Retina (tissue), 1 donor: ENCODE measurements at places on chromosomes 3 and 15.

DNA sequence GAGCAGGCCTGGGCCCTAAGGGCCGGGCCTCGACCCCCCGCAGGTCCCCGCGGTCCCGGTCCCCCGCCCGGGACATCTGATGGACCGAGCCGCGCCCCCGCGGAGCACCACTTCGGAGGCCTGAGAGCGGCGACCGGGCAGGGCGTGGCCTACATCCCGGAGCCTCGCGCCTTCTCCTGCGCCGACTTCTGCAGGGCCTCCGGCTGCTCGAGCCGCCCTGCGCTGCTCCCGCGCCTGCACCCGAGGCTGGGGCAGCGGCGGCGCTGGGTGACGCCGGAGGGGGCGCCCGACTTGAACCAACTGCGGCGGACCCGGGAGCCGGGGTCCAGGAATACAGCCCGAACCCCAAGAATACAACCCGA, 14.9 kb upstream of the GP9 start:
- no peak for DNase-seq

DNA sequence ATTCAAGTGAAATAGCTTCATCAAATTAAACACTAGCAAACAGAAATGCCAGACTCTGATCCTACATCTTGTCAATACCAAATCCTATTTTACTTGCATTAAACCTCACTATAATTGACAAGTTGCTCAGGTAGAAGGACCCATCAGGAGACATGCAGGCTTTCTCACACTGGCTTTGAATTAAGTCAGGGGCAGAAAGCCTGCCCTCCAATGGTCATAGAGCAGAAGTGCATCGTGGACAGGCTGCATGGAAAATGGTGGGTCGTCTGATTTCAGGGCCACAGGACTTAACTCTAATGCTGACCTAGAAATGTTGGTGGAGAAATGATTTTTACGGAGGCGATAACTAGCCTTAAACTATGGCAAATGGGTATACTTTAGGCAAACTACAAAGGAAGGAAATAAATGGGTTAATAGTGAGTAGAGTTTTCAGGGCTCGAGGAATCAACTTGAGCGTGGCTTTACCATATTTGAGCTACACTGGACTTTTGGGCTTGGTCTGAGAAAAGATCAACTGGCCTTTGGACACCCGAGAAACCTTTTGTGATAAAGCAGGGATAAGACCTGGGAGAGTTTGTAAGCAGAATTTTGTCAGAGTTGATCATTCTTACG, 283.9 kb downstream of the GRM7 start:
- DNase-seq, result no peak

DNA sequence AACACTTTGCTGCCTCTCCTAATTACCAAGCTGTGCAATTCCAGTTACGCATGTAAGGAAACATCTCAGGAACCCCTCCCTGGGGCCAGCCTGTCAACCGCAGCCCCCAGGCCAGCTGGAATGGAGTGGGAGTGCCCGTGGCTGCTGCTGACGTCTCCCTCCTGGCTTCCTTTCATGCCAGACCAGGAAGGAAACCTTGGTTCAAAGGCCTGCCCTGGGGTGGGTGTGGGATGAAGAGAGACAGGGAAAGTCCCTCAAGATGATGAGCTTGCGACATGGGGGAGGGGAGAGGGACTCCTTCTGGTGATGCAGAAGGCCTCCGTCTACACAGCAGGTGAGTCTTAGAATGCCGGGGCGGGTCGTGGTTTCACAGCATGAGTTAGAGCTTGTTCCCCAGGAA, 11.4 kb upstream of the CYP11A1 start:
- DNase-seq, result no peak

DNA sequence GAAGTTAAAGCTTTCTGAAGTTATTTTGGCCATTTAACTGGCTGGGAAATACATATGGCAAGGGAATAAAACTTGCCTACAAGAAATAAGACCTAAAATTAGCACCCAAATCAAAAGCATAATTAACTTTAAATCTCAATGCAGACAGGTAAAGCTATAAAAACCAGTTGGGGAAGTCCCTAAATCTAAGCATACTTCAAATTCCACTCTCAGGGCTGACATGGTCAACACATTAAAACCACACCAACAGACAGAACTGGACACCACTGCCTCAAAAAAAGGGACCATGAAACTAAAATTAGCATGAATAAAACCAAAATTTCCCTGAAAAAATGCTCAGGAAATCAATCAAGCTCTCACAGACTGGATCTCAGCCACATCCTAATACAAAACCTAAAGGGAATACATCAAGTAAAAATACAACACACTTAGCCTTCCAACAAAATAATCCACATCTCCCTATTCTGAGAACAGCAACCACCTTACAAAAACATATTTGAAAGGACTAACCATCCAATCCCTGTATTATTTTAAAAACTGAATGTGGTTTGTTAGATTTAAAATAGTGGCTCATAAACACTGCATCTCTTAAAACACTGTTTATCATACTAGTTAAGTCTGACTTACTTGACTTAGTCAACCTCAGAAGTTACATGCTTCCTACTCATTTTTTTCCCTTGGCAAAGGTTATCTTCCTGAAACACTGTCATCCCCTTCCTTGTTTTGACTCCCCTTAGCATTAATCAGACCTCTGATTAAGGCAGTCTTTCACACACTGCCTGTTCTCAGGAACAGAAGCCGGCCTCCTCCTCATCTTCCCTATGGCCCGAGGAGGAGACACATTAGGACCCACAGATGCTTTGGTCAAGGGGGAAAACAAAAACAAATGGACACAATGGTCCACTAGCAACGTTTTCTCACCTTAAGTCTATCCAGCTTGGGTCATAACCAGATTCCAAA, 8.3 kb downstream of the TRA2B start:
- no peak for DNase-seq

DNA sequence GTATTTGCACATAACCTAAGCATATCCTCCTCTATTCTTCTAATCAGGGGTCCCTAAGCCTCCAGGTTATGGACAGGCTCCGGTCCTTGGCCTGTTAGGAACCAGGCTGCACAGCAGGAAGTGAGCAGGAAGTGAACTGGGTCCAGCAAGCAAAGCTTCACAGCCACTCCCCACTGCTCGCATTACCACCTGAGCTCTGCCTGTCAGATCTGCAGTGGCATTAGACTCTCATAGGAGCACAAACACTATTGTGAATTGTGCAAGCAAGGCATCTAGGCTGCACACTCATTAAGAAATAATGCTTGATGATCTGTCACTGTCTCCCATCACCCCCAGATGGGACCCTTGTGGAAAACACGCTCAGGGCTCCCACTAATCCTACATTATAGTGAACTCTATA, 9.8 kb downstream of the MSL2 start:
- DNase-seq, result no peak

DNA sequence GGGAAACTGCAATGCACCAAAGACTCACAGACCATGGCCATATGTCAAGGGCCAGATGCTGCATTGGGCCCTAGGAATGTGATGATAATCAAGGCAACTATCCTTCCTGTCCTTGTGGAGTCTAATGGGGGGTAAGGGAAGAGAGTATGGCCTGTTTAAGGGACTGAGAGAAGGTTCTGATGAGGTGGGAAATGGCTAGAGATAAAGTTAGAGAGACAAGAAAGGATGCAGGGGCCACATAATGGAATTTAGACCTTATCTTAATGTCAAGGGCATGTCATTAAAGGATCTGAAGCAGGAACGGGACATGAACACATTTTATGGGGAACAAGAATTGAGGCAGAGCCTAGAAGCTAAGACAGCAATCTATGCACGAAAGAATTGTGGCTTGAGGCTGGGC, 30.0 kb upstream of the ABHD17C start:
- no peak for DNase-seq

DNA sequence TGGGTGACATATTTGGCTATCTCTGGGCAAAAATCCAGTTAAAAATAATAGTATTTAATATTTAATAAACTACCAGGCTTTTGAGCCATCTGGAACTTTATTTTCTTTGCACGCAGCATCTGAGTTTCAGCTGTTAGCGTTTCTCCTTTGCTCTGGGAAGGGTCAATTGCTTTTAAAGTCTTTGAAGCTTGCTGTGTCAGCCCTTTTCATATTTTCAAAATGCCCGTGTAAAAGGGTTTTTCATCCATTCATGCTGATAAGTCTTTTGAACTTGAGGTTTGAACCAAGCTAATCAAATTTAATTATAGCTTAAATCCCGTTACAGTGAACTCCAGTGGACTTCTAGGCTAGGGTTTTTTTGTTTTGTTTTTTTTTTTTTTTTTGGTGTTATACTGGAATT, 79.1 kb downstream of the SLC25A26 start:
- DNase-seq, result no peak

GRCh38 chr3:52432691-52433141, 12.2 kb downstream of the SEMA3G start:
- no peak for DNase-seq

GRCh38 chr3:123449997-123450604, 1.2 kb upstream of the ADCY5 start:
- DNase-seq, result peak; percentile 77

DNA sequence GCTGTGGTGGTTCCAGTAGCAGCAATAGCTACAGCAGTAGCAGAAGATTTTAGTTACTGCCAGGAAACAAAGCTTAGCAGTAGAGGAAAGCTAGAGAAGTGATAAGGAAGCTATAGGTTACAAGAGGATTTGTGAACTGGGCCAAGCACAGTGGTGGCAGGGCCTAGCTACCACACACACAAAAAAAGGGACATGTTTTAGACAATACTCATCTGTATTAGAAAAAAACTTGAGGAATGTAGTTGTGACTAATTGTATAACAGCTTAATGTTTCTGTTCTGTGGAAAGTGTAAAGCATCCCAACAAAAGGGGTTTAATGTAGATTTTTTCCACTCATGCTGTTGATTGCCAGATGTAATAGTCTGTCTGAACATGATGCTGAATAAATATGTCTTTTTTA, 29.9 kb upstream of the PFN2 start:
- DNase-seq, result no peak

DNA sequence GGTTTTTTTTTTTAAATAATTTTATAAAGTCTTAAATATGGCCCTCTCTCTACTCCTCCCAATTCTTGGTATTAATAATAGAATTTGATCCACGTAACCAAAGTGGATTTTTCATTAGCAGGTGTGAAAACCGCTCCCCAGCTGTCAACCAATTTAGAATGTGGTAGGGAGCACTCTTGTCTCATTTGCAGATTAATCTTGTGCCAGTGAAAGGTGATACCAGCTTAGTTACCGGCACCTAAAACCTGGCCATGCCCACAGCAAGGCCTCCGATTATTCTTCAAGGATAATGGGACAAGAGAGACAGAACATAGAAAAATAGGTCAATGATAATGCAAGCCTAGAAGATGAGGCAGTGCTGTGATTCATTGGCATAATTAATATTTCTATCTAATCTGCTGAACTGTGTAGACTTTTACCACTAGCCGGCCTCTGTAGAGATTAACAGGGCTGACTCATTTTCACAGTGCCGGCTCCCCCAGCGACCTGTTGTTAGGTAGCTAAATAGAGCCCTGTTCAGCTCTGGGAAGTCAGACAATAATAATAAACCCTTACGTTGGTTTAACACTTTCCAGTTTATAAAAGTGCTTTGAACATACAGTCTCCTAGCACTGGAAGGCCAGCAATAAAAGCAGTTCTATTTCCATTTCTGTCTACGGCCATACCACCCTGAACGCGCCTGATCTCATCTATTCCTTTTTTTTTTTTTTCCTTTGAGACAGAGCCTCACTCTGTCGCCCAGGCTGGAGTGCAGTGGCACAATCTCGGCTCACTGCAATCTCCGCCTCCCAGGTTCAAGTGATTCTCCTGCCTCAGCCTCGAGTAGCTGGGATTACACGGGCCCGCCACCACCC, 102.9 kb downstream of the SHQ1 start:
- no peak for DNase-seq

GRCh38 chr15:41231422-41232226, 556 bp downstream of the CHP1 start:
- DNase-seq, result no peak

DNA sequence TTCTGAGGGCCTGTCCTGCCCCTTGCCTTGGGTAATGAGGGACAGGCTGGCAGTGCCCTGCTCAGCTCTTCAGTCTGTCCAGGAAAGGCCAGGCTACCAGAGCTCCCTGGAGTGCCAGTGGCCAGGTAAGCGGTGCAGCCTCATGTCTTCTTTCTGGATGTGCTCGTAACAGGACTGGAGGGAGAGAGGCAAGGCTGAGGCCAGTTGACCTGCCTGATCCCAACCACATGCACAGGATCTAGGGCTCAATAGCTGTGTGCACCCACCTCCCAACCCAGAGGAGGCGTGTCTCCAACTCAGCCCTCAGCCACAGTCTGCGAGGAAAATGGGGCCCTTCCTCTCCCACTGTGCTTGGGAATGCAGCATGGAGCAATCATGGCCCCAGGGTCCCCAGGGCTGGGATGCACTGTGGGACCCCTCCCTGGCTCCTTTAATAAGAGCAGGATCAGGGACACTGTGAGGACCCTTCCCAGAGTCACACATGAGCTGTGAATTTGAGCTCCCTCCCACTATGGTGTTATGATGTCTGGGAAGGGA, 22.5 kb downstream of the ALS2CL start:
- DNase-seq, result no peak

- no peak for DNase-seq
Measured at GRCh38 chr3:113560271-113560670, 27.9 kb downstream of the SIDT1 start.

- DNase-seq, result no peak
Measured at GRCh38 chr3:111846039-111846438, 13.0 kb upstream of the PHLDB2 start.

DNA sequence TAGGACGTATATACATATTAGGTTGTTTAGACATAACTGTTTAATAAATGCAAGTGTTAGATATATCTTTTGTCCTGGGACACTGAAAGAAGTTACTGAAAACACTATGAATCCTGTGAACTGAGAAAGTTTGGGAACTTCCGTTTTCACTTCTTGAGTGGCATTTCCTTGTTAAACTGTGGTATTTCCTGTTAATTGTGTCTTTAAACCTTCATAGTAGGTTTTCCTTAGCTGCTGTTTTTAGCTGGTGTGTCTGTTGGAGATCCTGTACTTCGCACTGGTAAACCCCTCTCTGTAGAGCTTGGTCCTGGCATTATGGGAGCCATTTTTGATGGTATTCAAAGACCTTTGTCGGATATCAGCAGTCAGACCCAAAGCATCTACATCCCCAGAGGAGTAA, 37.1 kb downstream of the ATP6V1A start:
- no peak for DNase-seq

DNA sequence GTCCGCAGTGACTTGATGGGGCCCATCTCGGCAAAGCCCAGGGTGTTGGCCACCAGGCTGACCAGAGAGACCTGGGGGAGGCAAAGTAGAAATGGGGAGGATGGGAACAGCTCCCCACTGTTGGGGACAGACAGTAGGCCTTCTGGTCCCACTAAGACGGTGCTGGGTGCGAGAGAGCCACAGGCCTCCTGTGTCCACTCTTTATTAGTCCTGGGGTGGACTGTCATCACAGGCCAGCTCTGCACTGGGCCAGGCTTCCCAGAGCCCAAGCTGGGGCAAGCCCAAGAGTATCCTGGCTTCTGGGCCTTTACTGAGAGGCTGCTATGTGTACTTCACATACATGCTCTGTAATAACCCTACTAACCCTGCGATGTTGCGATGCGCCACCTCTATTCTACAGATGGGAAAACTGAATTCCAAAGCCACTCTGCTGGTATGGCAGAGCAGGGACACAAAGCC, 66.4 kb downstream of the EXOG start:
- DNase-seq, result no peak

DNA sequence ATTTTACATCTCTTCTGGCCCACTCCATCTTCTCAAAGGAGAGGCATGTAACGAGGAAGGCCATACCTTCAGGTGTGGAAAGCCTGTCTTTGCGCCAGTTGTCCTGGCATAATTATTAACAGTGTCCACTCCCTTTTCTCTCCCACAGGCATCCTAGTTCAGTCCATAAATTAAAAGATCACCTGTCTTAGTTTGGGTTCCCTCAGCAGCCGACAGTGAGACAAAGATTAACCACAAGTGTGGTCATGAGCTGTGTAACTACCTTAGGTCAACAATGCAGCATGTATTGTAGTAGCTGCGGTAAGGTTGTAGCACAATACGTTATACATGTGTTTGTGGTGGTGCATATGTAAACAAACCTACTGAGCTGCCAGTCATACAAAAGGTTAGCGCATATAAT, 103.3 kb upstream of the GALNT15 start:
- DNase-seq, result no peak
